T-helper 2 cell (primary cell): ENCODE measurements at places on chromosomes 6 and 20.

GRCh38 chr20:46365487-46366220 lies 40.8 kb downstream of the ELMO2 start:
- no peak for DNase-seq

- DNase-seq: no peak
Observed at GRCh38 chr6:72401865-72402264, 220.0 kb upstream of the KCNQ5 start.

- DNase-seq: no peak
Observed at GRCh38 chr6:82484001-82484400, 120.4 kb downstream of the TPBG start.

DNA sequence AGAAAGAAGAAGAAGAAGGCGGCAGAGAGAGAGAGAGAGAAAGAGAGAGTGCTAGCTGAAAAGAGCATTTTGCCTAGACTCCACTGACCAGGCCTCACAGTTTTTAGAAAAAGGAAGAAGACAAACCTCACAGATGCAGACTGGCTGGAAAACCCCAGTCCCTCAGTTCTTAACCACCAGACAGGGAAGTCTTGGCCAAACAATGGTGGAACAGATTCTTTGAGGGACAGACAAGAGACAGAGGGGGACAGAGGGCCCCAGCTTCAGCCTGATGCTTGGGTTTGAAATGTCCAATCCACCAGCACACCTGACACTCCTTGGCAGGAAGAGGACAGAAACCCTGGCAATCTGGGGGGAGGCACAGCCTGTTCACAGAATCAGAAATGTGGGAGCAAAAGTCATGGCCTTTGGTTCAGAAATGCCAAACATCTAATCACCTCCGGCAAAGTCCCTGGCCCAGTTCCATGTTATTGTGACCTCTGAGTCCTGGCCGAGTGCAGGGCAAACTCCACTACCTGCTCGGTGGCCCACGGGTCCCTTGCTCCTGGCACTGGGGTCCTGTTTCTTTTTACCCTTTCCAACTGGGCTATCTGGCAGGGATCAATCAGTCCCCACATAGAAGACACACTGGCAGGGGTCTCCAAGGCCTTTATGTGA lies 235.2 kb downstream of the LY86 start:
- DNase-seq: no peak

DNA sequence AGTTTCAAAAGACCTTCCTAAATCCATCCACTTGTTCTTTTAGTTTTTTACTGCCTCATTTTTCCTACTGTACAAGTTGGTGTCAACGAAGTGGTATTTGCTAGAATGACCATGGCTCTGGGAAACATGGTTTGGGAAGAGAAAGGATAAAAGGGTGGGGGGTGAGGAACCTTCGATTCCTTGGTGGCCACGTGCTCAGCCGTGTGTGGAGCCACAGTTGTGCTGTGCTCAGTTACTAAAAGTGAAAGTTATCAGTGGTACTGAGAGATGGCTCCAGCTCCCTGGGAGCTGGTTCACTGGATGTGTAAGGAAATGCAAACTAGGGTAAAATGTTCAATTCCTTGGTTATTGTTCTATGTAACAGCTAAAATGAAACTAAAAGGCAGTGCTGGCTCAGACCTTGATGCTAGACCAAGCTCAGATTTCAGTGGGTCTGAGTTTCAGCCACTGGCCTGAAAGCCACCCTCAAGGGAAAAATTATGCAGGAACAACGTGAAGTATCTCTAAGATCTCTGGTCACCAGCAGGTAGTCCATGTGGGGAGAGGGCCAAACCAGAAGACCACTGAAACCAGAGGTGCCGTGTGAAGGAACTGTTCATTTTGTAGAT lies 7.4 kb upstream of the SLC22A2 start:
- DNase-seq: no peak

DNA sequence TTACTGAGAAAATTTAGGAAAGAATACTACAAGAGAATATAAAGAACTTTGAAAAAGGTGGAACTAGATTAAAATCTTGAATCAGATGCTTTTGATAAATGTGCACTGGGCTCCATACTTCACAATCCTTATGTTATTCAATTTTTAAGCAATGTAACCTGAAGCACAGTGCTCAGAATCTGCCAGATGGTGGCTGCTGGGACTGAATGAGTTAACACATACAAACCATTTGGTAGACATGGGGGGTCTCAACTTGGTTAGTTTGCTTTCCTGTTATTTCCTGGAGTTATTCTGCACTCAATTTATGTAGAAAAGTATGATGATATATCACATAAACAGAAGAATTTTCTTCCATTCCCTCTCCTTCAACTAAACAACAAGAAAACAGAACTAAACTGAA lies 326.5 kb downstream of the RNGTT start:
- no peak for DNase-seq

DNA sequence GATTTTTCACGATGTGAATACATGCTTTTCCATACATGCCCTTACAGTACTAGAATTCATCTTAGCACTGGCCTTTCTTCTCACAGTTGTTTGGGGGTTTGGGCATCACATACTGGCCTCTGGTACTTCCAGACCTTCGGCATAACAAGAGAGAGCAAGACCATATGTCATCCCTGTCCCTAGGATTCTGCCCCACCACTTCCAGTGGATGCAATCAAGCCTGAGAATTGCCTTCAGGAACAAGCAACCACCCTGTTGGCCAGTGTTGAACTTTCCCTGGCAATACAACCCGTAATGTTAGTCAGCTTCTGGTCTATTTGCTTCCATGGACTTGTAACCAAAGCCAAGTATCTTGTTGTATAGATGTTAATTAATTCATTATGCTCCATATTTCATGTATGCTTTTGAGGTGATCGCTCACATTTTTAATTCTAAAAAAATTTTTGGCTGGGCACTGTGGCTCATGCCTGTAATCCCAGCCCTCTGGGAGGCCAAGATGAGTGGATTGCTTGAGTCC lies 15.4 kb upstream of the SLPI start:
- no peak for DNase-seq

DNA sequence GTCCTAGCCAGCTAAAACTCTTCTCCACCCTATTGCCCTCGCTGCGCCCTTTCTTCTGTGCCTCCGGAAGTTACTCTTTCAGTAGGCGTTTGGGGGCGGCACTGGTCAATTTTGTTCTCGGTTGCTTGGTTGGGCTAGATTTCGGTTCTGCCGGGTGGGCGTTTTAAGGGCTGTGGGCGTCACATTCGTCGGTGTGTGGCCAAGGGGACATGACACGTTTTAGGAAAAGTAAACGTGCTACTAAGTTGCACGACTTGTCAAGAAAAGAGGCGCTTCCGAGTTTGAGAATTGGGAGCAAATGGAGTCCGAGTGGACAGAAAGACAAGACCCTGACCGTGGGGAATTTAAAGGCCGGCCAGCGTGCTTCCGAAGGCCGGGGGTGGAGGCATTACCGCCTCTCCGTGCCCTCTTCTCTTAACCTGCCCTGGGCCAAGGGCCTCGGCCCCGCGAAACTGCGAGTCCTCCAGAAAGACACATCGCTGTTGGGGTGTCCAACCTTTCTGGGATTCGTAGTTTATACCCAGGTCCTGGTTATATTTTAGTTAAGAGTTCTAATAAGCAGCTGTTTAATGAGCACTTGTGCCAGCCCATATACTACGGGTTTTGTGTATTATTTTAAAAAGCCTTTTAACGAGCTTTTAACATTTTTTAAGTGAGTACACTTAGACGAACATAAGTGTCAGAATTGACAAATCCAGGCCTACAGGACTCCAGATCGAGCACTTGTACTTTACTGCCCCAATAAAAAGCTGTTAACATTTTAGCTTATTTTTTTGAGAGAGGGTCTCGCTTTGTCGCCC lies 664 bp upstream of the BAG6 start:
- DNase-seq: peak; percentile 73

DNA sequence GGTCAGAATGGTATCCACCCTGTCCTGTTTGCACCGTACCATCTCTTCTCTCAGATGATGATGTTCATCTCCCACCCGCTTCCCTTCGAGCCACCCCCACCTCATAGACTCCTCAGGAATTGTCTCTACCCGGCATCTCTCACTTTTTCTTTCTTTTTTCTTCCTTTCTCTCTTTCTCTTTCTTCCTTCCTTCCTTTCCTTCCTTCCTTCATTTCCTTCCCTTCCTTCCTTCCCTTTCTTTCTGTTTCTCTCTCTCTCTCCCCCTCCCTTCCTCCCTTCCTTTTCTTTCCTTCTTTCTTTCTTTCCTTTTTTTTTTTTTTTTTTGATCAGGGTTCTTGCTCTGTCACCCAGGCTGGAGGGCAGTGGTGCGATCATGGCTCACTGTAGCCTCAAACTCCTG lies 27.7 kb upstream of the PNPLA1 start:
- DNase-seq: no peak

DNA sequence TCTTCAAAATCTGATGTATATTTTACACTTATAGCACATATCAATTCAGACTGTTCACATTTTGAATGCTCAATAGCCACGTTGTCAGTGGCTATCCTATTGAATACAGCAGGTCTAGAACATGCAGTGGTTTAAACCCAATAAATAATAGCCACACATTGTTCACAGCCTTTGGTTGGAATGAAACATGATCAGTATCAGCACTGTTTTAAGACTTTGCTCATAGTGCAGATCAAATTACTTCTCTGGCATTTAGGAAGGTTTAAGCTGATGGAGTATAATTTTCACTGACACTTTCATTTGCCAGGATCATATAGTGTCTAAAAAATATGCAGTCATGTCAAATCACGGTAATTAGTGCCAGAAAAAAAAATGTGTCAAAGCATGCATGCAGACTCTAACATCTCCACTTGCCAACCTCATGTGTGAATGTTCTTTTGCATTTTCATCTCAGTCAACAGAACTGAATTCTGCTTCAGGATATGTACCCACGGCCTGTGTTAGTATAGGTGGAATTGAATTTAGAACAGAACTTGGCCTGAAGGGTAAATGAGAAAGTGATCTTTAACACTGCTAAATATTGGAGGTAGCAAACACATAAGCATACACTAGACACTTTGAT lies 184.1 kb downstream of the SLC24A3 start:
- no peak for DNase-seq

- no peak for DNase-seq
Observed at GRCh38 chr6:110320307-110320706, 37.8 kb downstream of the METTL24 start.

DNA sequence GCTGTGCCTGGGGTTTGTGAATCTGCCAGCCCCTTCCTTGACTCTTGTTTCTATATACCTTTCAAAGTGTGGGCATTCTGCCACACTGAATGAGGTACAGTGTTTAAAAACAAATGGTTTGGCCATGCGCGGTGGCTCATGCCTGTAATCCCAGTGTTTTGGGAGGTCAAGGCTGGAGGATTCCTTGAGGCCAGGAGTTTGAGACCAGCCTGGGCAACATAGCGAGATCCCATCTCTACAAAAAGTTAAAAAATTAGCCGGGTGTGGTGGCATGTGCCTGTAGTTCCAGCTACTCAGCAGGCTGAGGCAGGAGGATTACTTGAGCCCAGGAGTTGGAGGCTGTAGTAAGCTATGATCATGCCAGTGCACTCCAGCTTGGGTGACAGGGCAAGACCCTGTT lies 5.8 kb downstream of the FAM83D start:
- no peak for DNase-seq

DNA sequence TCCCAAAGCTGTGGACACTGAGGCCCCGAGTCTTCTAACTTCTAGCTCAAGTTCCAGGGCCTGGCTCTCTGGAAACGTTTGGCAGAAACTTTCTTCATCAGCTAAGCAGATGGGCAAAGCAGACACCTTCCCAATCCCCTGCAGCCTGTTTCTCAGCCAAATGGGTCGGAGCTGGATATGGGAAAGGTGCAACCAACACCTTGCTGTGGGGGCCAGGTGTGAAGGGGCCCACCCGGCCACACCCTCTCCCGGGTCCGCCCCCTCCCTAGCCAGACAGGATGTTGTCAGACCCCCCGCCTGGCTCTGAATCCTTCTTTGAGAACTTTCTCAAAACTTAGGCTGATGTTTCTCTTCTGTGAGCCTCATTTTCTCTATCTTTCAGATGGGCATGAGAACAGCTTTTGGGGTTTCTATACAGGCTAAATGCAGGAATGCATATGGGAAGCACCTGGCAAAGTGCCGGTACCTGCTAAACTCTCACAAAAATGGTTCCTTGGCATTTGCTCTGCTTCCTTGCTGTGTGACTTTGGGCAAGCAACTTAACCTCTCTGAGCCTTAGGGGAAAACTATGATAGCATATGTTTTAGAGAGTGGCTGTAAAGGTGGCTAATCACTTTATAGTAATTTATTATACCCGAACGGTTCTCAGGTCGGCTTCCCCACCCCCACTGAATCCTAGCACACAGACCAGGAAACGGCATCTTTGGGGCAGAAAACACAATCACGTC lies 1.8 kb downstream of the SNAI1 start:
- DNase-seq: no peak

- DNase-seq: peak; percentile 49
Observed at GRCh38 chr6:26087284-26088115, at the start of gene HFE. HFE (plus strand) TSS chr6:26087429; CDS start chr6:26087441, 12 bp downstream.

DNA sequence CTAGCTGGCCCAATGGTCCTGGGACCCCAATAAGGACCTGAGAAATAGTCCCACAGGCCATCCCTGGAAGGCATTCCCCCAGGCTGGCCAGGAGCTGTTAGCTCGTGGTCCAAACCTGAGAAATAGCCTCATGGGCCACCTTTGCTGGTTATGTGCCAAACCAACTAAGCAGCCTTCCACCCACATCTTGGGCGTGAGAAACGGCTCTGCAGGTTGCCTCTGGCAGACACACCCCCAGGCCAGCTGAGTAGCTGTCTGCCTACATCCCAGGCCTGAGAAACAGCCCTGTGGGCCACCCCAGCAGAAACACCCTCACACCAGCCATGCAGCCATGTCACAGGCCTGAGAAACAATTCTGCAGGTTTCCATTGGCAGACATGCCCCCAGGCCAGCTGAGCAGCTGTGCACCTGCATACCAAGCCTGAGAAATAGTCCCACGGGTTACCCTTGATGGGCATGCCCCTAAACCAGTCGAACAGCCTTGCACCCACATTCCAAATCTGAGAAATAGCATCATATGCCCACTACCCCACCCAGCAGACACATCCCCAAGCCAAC lies 567.8 kb upstream of the ID4 start:
- DNase-seq: no peak

DNA sequence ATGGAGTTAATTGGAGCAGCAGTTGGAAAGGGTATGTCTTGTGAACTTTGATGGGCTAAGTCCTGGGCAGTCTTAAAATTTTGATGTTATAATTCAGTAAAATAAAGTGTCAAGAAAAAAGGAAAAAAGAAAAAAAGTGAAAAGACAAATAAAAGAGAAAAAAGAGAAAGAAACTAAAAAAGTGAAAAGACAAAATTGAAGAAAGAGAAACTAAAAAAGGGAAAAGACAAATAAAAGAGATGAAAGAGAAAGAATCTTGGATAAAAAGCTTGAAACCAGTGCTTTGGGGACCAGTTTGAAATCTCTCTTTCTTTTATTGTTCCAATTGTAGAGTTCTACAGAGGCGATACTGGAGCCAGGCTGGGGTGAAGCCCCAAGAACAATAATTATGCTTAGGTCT lies 12.0 kb upstream of the PGK2 start:
- no peak for DNase-seq

DNA sequence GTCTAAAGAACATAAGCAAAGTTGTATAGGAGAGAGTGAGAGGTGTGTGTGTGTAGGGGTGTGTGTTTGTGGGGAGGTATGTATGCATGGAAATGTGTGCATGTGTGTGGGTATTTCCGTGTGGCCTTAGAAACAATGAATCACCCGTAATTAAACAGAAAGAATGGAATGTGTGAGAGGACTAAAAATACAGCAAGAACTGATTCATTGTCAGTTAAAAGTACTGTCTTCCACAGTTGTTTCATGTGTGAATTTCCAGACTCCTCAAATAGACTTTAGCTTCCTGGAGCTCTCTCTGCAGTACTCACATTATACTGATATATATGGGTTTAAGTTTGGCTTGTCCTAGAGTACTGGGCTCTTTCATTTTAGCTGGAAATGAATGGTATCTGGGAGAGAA lies 145.7 kb downstream of the RIMS1 start:
- no peak for DNase-seq

- no peak for DNase-seq
Observed at GRCh38 chr20:24669701-24670100, 200.3 kb downstream of the SYNDIG1 start.

GRCh38 chr6:56250266-56250665 lies 2.9 kb upstream of the COL21A1 start:
- no peak for DNase-seq
